ENCODE measurements at places on chromosomes 5 and 9. TPM values are rescaled to one million over a fixed set of nuclear protein-coding genes. Genes with fewer than 3 reads are reported as not detected.

- DNase-seq: no peak
Observed at GRCh38 chr9:92408747-92409478, 4.5 kb upstream of the OGN start.

DNA sequence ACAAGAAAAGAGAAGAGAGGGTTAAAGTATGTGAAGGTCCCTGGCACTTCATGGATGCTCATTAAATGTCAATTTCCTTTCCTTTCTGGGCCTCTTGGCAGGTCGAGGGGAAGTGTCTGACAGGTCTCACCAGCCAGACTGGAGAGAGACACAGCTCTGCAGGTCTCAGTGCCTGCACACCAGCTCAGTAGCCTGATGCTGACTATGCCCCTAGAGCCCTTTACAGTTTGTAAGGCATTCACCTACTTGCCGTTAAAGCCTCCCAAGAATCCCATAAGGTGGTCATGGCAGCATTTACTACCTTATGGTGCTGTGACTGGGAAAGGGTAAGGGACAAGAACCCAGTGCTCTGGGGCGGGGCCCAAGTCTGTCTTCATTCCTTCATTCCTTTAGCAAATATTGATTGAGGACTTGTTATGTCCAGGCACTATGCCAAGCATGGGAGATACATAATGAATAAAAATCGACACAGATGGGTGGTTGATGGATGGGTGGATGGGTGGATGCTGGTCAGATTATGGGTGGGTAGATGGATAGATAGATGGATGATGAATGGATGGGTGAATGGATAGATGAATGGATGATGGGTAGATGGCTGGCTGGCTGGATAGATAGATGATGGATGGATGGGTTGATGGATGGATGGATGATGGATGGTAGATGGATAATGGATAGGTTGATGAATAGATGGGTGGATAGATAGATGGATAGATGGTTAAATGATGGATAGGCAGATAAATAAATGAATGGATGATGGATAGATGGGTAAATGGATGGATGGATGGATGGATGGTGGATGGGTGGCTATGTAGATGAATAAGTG lies 21.3 kb upstream of the KIF12 start:
- DNase-seq: peak; percentile 41

- no peak for DNase-seq
Observed at GRCh38 chr9:32360983-32361673, 23.3 kb upstream of the ACO1 start.

DNA sequence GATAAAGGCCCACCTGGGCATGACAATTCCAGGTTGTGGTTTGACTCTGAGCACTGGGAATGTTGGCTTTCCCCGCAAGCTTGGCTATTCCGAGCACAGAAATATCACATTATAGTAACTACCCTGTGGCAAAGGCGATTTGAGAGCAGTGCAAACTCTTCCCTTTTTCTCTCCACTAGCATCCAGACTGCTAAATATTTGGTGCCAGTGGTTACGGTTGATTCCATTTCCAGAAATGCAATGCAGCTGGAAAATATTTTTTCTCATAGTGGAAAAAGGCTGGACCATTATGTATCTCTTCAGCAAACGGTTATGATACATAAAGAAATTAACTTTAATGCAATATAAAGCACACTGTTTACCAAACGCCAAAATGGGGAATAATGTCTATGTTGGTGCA lies 158.0 kb downstream of the ENC1 start:
- DNase-seq: peak; percentile 22

- DNase-seq: no peak
Observed at GRCh38 chr5:31033295-31033694, 160.2 kb upstream of the CDH6 start.

DNA sequence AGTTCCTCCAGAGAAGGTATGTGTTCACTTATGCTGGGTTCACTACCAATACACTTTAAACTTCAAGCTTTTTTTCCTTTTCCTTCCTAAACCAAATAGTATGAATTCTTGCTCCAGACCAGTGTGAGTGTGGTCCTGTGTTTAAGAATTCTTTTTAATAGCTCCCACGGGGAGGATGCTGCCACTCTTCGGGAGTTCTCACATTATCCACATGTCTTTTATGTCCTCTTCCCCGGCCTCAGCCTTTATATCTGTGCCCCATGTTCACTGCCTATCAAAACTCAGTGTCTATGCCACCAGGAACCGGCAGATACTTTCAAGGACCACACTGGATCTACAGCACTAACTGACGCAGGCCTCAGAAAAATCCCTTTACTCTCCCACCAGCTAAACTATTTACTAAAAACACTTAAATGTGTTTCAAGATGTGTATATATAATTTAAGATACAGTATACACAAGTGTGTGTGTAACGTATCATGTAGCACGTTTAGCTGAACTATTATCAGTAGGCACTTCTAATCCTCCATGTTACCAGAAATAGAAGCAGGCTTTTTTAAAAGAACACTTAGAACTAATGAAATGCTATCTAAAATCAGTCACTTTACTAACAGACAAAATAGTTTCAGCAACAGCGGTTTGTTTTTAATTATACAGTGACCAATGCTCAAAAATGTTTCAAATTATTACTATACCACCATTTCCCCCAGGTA lies 88.0 kb downstream of the PLPP1 start:
- no peak for DNase-seq

GRCh38 chr9:136597965-136598364 lies 52.1 kb upstream of the NOTCH1 start:
- no peak for DNase-seq

ECSCR gene
- 26.7 TPM for total RNA-seq

GPX3 gene
- total RNA-seq: 4,437 TPM

Data from mesenteric fat pad (tissue), 1 donor.